Lower lobe of right lung (tissue), 2 donors: ENCODE measurements at places on chromosomes 7 and 10. TPM values are rescaled to one million over a fixed set of nuclear protein-coding genes. Genes with fewer than 3 reads are reported as not detected.

GRCh38 chr7:96422388-96422787 is 100.5 kb upstream of the SLC25A13 start:
- no peak for DNase-seq

DNA sequence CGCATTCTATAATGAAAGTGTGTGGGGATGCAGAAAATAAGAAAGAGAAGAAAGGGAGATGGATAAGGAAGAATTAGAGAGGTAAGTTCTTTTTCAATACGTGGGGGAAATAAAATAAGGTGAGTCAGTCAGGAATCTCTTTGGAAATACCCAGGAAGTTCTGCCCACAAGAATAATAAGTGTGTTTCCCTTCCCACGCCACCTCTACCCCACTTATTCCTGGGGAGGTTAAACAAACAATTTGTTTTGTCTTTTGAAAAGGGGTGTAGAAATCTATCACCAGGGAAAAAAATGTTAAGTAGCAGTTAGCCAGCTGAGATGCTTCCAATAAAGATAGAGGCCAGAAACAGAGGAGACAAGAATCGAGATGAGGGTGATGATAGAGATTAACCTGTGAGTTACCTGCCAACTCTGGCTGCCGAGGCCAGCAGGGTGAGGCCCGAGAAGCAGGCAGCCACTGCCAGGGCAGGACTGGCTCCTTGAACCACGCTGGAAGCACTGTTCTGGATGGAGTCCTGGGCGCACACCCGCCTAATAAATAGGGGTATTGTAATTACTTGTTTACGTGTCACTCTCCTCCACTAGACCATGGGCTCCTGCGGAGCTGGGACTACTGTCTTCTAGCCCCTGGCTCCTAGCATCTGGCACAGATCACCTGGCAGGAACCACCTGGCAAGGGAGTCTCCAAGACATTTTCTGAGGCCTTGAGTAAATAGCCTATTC is 191.3 kb downstream of the FGFR2 start:
- DNase-seq = no peak

DNA sequence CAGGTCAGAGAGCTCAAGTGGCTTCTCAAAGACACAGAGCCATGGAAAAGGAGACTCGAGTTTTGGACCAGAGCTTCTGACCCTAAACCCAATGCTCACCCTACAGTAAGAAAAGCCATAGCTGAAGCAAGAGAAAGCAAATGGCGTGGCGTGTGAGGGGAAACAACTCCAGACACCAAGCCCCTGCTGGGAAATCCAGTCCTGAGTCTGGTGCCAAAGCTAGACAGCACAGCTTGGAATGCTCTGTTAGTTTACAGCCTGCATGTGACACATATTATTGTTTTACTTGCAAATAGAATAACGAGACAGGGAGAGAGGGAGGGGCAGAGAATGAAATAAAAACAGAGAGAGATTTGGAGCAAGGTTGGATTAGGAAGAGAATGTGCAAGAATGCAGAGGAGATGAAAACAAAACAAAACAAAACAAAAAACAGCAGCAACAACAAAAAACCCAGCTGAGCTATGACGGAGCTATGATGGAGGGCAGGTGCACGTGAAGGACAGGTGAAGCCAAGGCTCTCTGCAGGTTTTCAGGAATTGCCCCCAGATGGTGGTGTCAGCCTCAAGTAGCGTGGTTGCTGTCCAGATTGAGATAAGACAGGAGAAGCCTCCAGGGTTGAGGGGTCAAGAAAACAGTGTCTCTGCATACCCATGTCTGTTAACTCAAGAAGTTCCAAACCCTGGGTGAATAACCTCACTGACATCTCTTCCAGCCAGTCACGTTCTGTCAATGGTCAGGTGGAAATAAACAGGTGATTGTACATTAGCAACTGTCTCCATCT is 69.7 kb upstream of the LRRC18 start:
- DNase-seq = no peak

PDAP1 gene
- total RNA-seq = 61.6 TPM
